ENCODE measurements at places on chromosomes 16 and 17. TPM values are rescaled to one million over a fixed set of nuclear protein-coding genes. Genes with fewer than 3 reads are reported as not detected.

The TM4SF5 gene
- polyA plus RNA-seq = 1.5 TPM

- DNase-seq = peak; percentile 24
Observed at GRCh38 chr17:17205368-17206123, 587 bp downstream of the PLD6 start.

- no peak for DNase-seq
Observed at GRCh38 chr16:79049040-79049439, 551.5 kb downstream of the MAF start.

The HOXB1 gene
- polyA plus RNA-seq = 0.53 TPM

DNA sequence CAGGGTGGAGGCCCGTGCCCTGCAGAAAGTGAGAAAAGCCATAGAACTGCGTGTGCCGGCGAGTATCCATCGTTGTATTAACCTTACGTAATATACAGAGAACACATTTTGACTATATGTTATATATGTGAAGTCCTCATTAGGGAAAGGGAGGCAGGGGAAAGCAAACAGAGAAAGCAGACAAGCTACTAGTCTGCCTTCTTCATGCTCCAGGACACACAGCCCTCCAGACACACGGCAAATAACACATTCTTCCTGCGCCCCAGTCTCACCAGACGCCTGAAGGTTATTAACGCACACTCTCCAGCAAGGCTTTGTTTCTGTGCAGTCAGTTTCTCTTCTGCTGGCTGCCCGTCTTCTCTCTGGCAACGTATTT, 28.8 kb downstream of the PRDM7 start:
- no peak for DNase-seq

GRCh38 chr17:75566834-75567233, 20.8 kb upstream of the MYO15B start:
- no peak for DNase-seq

DNA sequence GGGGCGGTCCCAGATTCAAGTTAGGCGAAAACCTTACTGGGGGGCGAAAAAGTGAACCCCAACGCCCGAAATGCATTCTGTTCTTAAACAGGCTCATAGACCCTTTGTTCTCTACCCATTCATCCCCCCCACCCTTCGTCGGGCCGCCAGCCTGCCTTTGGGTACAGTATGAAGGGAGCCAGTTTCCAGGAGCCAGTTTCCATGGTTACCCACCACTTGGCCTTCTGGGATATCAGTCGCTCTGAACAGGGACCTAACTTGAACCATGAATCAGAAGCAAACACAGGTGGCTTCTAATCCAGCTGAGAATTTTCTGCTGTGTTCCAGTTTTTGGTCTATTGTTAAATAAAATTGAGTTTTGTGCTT, 532 bp downstream of the DHX40 start:
- DNase-seq = no peak

GRCh38 chr16:16788004-16788403, 409.1 kb downstream of the NPIPA7 start:
- DNase-seq = no peak

- DNase-seq = no peak
Observed at GRCh38 chr16:73059779-73060615, 12.1 kb upstream of the ZFHX3 start.

GRCh38 chr16:51410125-51410524, 259.1 kb upstream of the SALL1 start:
- DNase-seq = no peak

DNA sequence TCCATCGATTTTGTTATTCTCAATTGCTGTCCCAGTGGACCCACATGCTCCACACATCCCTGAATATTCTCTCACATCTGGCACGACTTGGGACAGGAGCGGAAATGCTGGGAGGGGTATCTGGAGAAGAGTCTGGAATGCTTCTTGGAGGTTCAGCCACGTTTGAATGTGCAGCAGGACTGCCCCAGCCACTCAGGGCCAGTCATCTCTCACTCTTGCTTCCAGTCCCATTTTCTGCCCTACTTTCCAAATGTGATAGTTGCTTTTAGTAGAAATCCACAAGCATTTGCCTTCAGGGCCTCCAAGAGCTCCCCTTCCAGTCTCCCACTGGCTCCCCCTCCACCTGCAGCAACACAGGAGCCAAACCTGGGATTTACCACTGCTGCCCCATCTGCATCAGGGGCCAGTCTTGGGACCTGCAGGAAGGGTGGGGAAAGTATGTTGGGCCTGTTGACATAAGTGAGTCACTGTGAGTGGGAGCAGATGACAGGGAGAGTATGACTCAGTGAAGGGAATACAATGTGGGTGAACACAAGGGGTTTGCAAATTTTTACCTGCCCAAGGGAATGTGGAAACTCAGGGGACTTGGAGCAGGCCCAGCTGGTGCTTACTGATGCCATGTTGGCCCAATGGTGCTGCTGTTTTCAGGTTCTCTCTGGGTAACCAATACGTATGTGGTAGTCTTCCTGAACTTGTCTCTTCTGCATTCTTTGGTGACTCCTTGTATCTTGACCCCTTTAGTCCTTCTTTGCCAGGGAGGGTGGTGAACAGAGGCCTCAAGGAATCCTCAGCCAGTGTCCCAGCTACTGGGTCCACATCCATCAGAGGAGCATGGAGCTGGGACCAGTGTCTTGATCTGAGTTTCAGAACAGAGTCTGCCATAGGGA, 78.8 kb upstream of the CRHR1 start:
- DNase-seq = no peak

The TBX4 gene
- polyA plus RNA-seq = 0.26 TPM

- DNase-seq = no peak
Observed at GRCh38 chr17:79600681-79601131, 10.1 kb downstream of the RBFOX3 start.

DNA sequence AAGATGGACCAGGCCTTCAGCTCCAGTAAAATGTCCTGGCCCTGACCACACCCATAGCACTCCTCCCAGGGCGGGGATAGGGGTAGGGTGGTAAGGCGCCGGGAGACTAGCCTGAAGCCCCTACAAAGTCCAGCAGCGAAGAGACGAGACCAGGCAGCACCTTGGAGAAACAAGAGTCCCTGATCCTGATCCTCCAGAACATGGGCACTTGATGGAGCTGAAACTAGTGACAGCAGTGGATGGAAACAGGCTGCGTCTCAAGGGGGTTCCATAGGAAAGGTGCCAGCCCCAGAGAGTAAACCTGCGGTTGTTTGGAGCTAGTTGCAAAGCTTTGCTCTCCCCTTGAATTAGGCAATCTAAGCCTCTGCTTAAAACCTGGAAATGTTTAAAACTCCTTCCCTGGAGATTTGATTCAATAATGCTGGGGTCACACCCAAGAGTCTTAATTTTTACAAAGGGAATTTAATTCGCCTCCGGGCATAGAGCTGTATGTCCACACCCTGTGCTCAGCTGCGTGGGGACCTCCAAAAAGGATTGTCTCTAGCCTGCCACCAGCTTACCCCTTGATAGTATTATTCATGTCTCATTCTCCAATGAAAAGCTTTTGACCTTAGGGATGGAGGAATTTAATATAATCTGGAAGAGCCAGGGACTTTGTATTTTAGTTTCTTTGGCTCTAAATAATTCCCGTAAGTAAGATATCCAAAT, 258.6 kb downstream of the PMP22 start:
- DNase-seq = no peak

The ARHGAP23 gene
- 70.4 TPM for polyA plus RNA-seq

DNA sequence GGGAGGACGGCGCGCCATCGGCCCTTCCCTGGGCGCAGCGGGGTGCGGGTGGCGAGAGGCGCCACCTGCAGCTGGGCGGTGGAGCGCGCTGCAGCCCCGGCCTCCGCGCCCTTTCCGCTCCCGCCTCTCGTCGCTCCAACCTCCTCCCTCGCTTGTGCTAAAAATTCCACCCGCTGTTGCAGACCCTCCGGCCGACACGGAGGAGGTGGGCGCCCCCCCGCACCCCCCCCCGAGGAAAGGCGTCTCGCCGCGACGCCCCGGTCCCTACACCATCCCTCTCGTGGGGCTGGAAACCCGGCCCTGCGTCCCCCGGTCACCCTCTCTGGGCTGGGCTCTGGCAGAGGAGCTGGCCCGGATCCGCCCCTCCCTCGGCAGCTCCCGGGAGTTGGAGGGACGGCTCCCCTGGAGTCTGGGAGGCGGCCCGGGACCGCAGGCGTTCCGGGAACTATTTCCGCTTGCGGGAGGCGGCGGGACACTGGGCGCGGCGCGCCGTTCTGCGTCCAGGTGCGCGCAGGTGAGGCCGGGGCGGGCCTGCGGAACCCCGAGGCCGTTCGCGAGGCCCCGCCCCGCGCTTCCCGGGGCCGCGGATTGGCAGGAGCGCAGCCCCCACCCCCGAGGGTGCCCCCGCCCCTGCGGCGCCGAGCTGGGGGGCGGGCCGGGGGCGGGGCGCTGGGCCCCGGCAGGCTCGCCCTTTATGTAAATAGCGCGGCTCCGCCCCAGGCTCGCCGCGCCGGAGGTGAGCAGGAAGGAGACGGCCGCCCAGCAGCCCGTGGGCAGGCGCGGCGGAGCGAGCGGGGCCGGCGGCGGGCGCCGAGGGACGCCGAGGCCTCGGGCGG, at the start of gene LLGL2:
Gene LLGL2, plus strand, starts transcription at position 728 of the 836 bp plus-strand sequence. CDS start 17,730 bp downstream, outside the sequence.
- peak; percentile 66 for DNase-seq

The PRR11 gene
- 20.4 TPM for polyA plus RNA-seq

The GAS2L2 gene
- not detected for polyA plus RNA-seq

GRCh38 chr16:16864536-16864935, 485.6 kb downstream of the NPIPA7 start:
- DNase-seq = no peak

- no peak for DNase-seq
Observed at GRCh38 chr16:66131156-66131807, 235.2 kb upstream of the CDH5 start.

DNA sequence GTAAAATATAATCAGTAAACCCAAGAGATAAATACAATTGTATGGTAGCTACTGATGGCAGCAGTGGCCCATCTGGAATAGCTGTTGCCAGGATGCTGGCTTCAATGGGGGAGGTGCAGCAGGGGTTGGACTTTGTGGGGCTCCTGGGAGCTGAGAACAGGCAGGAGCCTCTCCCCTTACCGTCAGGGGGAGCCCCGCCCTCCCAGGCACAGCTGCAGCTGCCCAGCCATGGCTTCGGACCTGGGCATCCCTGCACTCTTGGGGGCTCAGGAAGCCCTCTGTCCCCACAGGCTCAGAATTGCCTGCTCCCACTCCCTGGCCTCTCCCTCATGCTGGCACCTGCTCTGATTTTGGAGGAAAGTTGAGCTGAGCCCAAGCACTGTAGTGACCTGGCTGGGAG, 741.1 kb downstream of the CDH11 start:
- no peak for DNase-seq

The PRSS21 gene
- not detected for polyA plus RNA-seq

- no peak for DNase-seq
Observed at GRCh38 chr17:34571428-34572130, 7.8 kb upstream of the TMEM132E start.

DNA sequence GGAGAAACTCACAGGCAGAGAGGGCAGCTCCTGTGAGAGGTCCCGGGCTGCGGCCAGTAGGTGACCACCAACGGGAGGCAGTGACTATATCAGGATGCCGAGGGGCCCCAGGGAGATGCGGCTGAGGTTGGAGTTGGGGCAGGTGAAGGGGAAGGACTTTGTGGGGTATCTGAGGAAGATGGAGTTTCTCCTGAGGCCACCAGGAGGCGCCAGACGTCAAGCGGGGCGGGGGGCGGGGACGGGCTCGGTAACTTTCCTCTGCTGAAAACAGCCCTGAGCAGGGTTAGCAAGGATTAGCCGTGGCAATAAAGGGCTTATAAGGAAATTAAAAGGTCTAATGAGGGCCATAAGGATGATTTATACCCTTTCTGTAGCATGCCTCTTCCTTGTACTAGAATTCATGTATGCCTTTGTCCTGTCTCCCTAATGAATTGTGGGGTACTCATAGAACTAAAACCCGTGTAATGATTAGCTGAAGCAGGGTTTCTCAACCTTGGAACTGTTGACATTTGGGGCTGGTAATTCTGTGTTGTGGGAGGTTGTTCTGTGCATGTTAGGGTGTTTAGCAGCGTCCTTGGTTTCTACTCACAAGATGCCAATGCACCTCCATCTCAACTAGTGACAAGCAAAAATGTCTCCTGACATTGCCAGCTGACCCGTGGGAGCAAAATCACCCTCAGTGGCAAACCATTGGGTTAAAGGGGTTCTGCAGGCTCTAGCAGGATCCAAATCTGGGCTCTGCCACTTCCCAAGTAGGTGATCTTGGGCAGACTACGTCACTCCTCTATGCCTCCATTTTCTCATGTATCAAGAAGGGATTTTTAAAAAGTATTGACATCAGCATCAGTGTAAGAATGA, 74.8 kb upstream of the GRIN2A start:
- no peak for DNase-seq

GRCh38 chr17:30829022-30829421, 2.7 kb upstream of the ATAD5 start:
- no peak for DNase-seq

GRCh38 chr17:1120596-1121441, 59.0 kb downstream of the ABR start:
- DNase-seq = no peak

The KRT39 gene
- not detected for polyA plus RNA-seq

The RAP1GAP2 gene
- 32.1 TPM for polyA plus RNA-seq

DNA sequence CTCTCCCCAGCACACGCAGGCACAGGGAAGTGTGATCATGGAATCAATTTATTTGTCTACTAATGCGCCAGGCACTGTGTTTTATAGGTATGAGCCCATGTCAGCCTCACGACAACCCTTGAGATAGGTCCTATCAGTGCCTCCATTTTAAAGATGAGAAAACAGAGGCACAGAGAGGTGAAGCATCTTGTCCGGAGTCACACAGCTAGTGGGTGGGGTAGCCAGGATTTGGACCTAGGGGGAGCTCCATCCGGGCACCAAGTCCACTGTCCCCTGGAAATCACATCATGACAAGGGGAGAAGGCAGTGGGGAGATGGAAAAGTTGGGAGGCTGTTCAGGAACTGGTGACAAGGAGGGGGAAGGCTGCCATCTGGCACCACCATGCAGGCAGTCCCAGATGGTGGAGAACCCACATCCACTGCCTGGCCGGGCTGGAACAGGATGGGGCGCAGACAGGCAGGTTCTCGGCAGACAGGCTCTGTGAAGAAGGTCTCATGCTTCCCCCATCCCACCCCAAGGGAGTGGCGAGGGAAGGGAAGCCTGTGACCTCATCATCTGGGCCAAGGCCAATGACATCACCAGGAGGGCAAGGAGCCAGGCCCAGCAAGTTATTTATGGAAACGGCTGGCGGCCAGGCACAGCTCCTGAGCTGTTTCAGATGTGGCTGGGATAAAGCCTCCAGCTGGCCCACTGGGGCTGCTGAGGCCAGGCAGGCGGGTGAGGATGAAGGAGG, 126.0 kb upstream of the SDK2 start:
- peak; percentile 39 for DNase-seq

GRCh38 chr16:70740914-70741782, 55.3 kb upstream of the MTSS2 start:
- DNase-seq = no peak

- DNase-seq = no peak
Observed at GRCh38 chr17:2400474-2400866, 390 bp downstream of the MNT start.

DNA sequence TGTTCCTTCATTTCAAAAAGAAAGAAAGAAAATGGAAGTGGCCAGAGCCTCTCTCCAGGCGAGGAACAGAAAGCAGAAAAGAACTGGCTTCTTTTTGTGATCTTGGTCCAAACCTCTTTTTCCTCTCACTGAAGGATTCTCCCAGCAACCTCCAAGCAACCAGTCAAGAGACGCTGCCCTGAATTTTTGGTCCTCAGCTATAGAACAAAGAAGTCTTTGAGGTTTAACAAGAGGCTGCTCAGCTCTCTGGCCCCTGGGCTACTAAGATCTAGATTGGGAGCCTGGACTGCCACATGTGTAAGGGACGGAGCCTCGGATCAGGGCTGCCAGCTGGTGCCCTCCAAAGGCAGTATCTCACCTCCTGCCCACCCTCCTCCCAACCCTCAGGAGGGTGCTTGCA, 62.6 kb downstream of the AXIN2 start:
- DNase-seq = no peak

Data from left renal cortex interstitium (tissue), 4 donors.